ENCODE measurements at places on chromosomes 3 and 15.

DNA sequence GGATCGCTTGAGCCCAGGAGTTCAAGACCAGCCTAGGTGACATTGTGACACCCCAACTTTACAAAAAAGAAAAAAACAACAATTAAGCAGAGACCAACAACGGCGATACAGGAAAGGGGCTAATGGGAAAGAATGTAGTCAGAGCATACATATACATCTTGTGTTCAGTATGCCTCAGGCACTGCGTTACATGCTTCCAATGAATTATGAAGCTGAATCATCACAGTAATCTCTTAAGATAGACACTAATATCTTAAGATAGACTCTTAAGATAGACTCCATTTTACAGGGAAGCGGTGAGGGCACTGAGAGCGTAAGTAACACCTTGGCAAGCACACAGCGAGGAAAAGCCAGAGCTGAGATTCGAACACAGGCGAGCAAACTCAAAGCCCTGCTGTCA, 6.1 kb upstream of the LDHAL6B start:
- no peak for DNase-seq

DNA sequence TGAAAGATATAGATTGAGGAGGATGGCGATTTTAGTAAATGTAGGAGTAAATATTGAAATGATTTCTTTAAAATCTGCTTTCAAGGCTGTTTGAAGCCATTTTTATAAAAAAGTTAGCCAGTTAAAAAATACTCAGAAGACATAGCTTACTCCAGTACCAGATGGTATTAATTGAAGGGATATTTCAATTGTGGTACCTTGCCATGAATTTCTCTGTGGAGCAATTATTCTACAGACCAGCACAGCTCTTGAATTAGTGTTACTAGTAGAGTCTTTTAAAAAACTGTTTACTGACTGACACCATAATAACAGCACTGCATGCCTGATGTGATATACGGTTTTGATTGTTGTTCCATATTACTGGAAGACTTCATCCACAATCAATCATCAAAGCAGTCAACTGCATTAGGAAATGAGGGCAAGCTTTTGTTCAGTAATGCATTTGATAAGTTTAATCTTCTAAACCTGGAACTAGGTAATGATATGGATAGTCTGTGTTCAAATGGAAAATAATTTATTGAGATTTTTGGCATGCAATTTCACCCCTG, 106.4 kb downstream of the MFSD1 start:
- no peak for DNase-seq

GRCh38 chr15:29570948-29571791, 251.1 kb downstream of the TJP1 start:
- DNase-seq = no peak

GRCh38 chr15:85943151-85943550, 136.5 kb upstream of the AGBL1 start:
- DNase-seq = no peak

- no peak for DNase-seq
Observed at GRCh38 chr15:50183112-50183794, 1.3 kb downstream of the SLC27A2 start.

All from SHP77 treated with DMSO at 0.1 percent for 48 hours (cell line).